ENCODE measurements at places on chromosomes 6 and 20. TPM values are rescaled to one million over a fixed set of nuclear protein-coding genes. Genes with fewer than 3 reads are reported as not detected.

The ZNF341 gene
- total RNA-seq = 1.3 TPM

The DXO gene
- 17.5 TPM for total RNA-seq

The LPIN3 gene
- 11.6 TPM for total RNA-seq

The FAM162B gene
- 19.8 TPM for total RNA-seq

The CPXM1 gene
- 5.6 TPM for total RNA-seq

The COQ3 gene
- 14.0 TPM for total RNA-seq

The STK38 gene
- total RNA-seq = 18.0 TPM

The NTSR1 gene
- total RNA-seq = not detected

The DEFB126 gene
- not detected for total RNA-seq

The ANKEF1 gene
- total RNA-seq = 2.4 TPM

Measured in bronchus fibroblast of lung (primary cell).